MM.1S (cell line): ENCODE measurements at places on chromosomes 6 and 20.

- no peak for DNase-seq
Observed at GRCh38 chr6:144936764-144937163, 651.6 kb downstream of the UTRN start.

- DNase-seq, result no peak
Observed at GRCh38 chr20:53954723-53955658, 115.4 kb downstream of the BCAS1 start.

DNA sequence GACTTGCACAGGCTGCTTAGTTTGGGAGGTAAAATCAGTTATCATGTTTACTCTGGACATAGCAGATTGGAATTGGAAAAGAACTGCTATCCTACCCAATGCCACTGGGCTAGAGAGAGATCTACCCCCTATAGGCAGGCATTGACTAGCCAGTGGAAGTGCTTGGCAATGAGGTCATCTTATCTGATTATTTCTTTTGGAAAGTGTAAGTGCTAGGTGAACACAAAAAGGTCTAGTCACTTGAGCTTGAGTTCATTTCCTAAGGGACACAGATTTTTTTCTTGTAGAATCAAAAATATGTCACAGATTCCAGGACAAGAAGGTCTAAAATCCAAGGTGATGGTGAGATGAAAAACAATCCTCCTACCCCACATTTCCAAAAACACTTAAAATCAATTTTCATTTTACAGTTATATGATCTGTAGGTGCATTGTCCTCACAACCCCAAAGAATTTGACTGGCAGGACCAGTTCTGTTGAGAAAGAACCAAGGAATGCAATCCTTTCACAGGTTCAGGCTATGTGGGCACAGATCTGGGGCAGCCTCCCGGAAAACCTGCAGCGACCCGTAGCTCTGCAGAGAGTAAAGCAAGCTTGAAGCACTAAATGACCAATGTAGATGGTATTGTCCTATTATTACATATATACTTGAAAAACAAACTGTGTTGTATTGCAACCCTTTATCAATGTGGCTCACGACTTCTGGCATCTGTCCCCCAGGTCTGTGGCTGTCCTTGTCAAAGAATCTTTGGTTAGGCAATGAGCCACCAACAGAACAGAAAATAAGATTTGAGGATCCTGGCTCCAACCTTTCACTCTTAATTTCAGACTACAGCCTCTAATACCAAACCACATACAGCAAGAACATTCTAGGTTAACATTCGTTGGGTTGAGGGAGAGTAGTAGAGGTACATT lies 67.3 kb upstream of the ADTRP start:
- DNase-seq, result no peak

- no peak for DNase-seq
Observed at GRCh38 chr6:11734861-11735613, 43.6 kb downstream of the ADTRP start.

DNA sequence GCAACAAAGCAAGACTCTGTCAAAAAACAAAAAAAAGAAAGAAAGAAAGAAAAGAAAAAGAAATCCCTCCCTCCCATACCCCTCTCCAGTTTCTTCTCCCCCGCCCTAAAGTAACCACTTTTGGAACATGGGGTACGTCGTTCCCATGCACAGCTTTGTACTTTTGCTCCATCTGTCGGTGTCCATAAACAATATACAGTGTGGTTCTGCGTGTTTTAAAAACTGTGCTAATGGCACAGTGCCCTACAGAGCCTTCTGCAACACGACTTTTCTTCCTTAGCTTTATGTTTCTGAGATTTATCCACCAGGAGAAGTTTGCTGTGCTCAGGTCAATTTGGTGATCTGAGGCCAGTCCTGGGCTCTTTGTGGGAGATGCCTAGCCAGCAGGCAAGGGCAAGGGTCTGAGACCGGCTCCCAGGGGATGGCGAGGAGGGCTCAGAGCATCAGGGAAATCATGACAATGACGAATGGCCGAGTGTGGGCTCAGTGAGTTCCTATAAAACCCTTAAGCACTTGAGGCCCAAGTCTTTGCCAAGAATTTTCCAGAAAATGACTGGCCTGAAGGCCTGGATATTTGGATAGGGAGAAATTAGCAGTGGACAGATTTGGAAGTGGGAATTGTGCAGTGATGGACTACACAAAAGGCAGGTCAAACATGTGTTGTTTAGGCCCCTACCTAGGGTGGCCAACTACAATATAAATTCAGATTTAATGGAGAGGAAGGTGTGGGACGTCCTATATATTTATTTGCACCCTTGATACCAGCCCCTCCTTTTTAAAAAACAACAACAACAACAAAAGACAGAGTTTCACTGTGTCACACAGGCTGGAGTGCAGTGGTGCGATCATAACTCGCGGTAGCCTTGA lies 1.9 kb upstream of the BCAS4 start:
- no peak for DNase-seq

DNA sequence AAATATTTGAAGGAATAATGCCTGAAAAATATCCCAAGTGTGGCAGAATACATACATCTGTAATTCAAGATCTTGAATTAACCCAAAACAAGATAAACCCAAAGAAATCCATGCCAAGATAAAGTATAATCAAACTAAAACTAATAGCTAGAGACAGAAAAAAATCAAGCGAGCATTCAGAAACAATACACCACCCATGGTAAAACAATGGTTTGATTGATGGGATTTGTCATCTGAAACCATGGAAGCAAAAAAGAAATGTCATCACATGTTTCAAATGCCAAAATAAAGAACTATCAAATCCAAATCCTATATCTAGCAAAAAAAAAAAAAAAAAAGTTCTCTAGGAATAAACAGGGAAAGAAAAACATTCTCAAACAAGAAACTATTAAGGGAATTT lies 5.1 kb upstream of the DEFB127 start:
- no peak for DNase-seq

- no peak for DNase-seq
Observed at GRCh38 chr20:35657271-35657670, 7.4 kb downstream of the CPNE1 start.

GRCh38 chr6:11292594-11293236 lies 60.2 kb upstream of the NEDD9 start:
- DNase-seq, result no peak

DNA sequence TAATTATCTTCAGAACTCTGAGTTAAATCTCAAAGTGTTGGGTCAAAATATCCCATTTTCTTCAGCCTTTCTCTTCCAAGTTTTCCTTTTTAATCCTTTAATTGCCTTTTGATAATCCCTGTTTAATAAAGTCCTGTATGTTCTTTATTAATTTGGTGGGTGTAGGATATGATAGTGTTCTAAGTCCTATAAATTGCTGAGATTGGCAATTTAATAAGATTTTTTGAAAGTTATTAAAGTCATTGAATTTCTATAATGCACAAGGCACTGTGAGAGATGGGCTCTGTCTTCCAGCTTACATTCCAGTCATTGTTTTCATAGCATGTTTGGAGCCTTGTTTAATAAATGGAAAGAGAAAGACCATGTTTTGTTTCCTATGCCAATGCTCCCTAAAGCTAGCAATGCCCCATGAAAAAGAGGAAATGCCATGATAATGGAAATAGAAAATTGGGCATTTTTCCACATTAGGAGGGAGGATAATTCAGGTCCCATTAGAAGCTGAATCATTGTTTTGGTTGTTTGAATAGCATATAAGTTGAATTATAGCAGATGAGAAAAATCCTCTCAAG lies 404.8 kb downstream of the CD109 start:
- no peak for DNase-seq

DNA sequence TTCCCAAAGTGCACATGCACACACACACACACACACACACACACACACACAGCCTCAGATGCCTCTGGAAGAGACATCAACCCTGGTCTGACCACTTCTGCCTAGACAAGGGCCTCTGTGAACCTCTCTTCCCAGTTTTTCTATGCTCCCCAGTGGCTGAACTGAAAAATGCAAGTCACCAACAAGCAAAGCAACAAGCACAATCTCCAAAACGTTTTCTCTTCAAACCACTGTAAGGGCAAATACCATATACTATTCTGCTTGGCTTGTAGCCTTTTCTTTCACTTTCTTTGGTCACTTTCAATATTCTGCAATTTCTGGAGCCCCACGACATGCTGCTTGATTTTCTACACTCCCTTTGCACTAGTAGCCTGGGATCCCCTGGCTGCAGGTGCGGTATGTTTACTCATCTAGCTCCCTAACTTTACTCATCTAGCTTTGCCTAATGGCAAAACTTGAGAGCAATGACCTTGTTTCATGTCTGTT lies 121.4 kb upstream of the DST start:
- peak; percentile 61 for DNase-seq

DNA sequence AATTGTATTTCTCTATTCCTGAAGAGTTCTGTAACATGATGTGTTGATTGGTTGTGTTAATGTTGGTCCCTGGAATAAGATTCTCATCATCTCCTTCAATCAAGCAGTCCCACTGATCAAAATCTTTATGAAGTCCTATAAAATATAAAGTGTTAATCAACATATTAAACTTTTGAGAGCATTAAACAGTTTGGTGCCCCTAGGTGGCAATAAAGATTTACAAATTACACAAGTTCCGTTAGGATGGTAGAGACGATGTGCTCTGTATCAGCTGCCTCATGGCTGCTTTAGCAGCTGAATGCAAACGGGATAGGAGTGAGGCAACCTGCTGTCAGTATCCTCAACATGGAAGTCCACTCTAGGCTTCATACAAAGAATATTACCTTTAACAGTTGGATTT lies 16.9 kb downstream of the TDRD6 start:
- no peak for DNase-seq

DNA sequence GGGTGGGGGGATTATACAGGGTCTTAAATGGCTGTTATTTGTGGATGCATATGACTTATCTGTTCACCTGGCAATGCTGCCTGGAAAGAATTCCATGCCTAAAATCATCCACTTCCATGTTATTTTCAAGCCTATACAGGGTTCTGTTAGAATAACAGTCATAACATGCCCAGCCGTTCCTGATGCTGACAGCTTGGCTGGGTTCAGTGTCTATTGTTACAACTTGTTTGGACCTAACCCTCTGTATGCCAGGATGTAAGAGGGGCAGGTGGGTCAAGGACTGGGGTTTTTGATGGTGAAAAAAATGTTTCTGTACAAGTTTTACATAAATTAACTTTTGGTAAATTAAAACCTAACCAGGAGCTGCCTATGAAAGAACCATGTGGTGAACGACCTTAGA lies 79.8 kb downstream of the GINS1 start:
- no peak for DNase-seq

DNA sequence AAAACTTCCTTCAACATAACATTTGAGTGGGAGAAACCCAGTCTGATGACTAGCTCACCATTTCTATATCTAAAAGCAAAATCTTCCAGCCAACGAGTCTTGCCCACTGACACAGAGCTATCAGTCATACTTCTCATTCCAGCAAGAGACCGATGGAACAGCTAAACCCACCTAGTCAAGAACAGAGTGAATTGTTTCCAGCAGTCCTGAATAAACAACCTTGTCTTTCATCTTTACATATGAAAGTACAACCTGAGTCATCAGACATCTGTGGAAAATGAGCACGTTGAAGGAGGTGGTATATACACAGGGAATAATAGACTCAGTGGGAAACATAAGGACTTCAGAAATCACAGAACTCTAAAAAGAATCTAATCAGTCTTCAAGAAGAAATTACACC lies 23.8 kb downstream of the NRSN1 start:
- DNase-seq, result no peak

GRCh38 chr6:21527731-21528130 lies 65.8 kb upstream of the SOX4 start:
- DNase-seq, result no peak

GRCh38 chr6:50285735-50286134 lies 236.0 kb upstream of the DEFB112 start:
- DNase-seq, result peak; percentile 67

- no peak for DNase-seq
Observed at GRCh38 chr6:19052219-19052618, 665.1 kb downstream of the RNF144B start.

DNA sequence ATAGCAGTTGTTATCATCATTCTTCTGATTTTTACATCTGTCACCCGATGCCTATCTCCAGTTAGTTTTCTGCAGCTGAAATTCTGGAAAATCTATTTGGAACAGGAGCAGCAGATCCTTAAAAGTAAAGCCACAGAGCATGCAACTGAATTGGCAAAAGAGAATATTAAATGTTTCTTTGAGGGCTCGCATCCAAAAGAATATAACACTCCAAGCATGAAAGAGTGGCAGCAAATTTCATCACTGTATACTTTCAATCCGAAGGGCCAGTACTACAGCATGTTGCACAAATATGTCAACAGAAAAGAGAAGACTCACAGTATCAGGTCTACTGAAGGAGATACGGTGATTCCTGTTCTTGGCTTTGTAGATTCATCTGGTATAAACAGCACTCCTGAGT lies 2.1 kb downstream of the CALHM6 start:
- DNase-seq, result no peak

GRCh38 chr6:146990284-146990683 lies 213.9 kb upstream of the STXBP5 start:
- no peak for DNase-seq

DNA sequence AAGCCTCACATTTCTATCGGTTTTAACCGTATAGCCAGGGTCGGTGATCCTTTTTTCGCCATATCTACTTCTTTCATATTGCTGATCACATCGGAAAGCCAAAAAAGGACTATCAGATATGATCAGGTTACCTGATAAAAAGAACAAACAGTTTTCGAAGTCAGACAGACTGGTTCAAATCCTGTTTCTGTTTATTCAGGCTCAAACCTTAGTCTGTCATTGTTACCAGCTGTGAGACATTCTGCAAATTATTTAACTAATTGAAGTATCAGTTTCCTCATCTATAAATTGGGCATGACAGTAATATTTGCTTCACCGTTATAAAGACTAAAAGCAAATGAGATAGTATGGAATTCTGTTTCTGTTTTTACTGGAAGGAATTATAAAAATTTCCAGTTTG lies 111.3 kb downstream of the TSHZ2 start:
- DNase-seq, result no peak

DNA sequence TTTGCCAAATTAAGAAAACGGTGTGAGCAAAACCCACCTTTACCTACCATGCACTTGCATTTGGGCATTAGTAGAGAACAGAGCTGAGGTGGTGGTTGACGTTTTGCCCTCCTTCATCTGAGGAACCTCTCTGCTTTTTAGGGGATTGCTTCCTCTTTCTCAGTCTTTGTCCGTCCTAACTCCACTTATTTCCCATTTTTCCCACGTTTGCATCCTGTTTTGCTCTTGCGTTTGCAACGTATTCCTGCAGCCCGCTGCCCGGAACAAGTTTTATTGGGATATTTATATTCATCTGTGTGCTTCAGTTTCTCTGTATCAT lies 374 bp upstream of the SERINC1 start:
- no peak for DNase-seq
